ENCODE measurements at places on chromosomes 5 and 9.

GRCh38 chr5:122102825-122103224 lies 24.8 kb upstream of the LOX start:
- DNase-seq, result no peak

GRCh38 chr9:80586786-80587330 lies 1015.1 kb downstream of the TLE4 start:
- DNase-seq, result no peak

GRCh38 chr9:28941856-28942255 lies 1368.6 kb upstream of the C9orf72 start:
- no peak for DNase-seq

GRCh38 chr5:33361781-33362180 lies 79.0 kb upstream of the TARS1 start:
- no peak for DNase-seq

- DNase-seq, result no peak
Measured at GRCh38 chr9:96085491-96086143, 210.1 kb downstream of the ERCC6L2 start.

DNA sequence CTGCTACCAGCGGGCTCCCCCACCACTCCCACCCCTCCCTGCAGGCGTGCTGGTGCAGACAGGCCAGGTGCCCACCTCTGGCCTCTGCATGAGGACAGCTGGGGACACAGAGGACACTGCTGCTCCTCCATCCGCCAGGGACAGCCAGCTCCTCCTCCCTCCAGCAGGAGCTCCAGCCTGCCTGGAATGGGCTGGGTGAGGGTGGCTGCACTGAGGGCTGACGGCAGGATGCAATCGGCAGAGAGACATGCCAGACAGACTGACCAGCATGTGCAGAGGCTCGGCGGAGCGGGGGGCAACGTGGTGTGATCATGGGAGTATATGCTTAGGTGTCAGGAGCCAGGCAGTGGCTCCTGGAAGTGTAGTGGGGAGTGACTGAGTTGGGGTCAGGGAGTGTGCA lies 68.4 kb downstream of the RASGEF1C start:
- no peak for DNase-seq

All from T-helper 1 cell (primary cell).